Naive thymus-derived CD8-positive, alpha-beta T cell (primary cell): ENCODE measurements at places on chromosomes 11 and 22. TPM values are rescaled to one million over a fixed set of nuclear protein-coding genes. Genes with fewer than 3 reads are reported as not detected.

The HOATZ gene
- total RNA-seq, result not detected

The GLYATL2 gene
- not detected for total RNA-seq

The PANX3 gene
- total RNA-seq, result not detected

The ADM2 gene
- total RNA-seq, result 8.2 TPM

The MPEG1 gene
- 5.9 TPM for total RNA-seq

The PPME1 gene
- total RNA-seq, result 23.7 TPM

The HSPA8 gene
- 892 TPM for total RNA-seq
